Renal cortical epithelial cell (primary cell): ENCODE measurements at places on chromosomes 11 and 22. TPM values are rescaled to one million over a fixed set of nuclear protein-coding genes. Genes with fewer than 3 reads are reported as not detected.

Gene HEPN1
- not detected in 2 replicates for total RNA-seq

Gene GAL3ST3
- total RNA-seq, result 0.87 and 1.8 TPM in 2 replicates

Gene IGLL1
- total RNA-seq, result not detected in 2 replicates

Gene MOGAT2
- total RNA-seq, result not detected in 2 replicates

Gene SYT8
- 0.05 TPM in 1 of 2 replicates, not detected in the other for total RNA-seq

- no peak for DNase-seq
These were observed 1.3 kb downstream of the PACS1 start for GRCh38 chr11:66071381-66071801.

Gene C11orf87
- not detected in 2 replicates for total RNA-seq

- DNase-seq, result no peak
These were observed 7.3 kb downstream of the CABP7 start for GRCh38 chr22:29727131-29727523.

- no peak for DNase-seq
These were observed 697.1 kb upstream of the FAT3 start for GRCh38 chr11:91527380-91528030.

DNA sequence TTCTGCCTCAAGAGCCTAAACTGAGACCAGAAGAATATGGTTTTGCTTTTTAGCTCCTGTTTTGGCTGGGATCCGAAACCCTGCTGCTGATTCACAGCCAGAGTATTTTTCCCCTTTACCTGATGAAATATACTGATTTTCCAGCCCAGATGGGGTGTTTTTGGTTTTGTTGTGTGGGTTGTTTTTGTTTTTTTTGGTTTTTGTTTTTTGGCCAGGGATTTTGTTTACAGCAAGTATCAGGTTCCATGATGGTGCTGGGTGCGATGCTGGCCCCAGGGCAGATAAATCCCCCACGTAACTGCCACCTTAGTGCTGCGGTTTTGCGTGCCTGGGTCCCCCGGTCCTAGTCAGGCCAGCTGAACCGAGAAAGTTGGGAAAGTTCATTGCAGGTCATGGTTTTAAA lies 103.7 kb downstream of the ZBTB16 start:
- peak; percentile 88 for DNase-seq

Gene C22orf23
- total RNA-seq, result 0.05 TPM in 1 of 2 replicates, not detected in the other

DNA sequence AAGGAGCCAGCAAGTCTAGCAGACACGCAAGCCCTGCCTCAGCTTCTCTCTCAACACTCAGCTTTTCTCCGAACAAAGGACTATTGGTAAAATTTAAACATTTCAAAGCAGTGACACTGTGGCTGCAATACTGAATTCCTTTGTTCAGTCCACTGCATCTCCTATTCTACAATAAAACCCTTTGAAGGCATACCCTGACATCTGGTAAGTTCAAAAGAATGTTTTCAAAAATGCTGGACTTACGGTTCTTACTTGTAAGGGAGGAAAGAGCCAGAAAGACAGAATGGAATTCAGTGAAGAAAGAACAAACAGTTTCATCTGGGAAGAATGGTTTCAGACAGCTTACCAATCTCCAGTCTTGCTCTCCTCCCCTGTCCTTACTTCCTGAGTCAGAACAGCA lies 12.7 kb upstream of the OR8K1 start:
- DNase-seq, result no peak

GRCh38 chr11:56910046-56910773 lies 78.5 kb upstream of the OR5AK2 start:
- DNase-seq, result no peak

DNA sequence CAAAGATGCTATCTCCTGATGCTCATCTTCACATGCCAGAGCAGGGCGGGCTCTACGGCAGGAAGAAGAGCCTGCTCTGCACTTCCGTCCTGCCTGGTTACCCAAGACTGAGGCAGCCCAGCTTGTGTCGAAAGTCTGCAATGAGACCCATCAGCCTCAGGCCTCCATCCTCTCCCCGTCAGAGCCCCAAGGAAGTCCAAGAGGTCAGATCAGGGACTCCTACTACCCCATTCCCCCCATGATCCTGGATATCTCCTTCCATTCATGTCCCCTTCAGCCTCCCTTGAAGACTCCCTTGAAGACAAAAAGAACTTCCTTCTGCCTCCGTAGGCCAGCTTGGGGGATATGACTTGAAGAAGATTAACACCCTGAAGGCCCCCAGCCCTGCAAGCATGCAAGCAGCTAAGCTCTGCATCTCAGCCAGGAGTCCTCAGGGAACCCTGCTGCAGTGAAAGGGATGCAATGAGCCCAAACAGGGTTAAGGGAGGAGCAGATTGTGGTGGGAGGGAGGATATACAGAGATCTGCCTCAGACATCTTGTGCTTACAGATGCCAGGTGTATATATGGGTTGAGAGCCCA lies 85.6 kb downstream of the TRIM29 start:
- no peak for DNase-seq

Gene LMF2
- total RNA-seq, result 26.6 and 48.4 TPM in 2 replicates

Gene DGAT2
- 1.7 and 3.7 TPM in 2 replicates for total RNA-seq

Gene SLC35F2
- total RNA-seq, result 69.4 and 95.3 TPM in 2 replicates

- no peak for DNase-seq
These were observed 689.4 kb downstream of the JRKL start for GRCh38 chr11:97079244-97079643.

GRCh38 chr11:102006835-102007566 lies 40.2 kb upstream of the CFAP300 start:
- DNase-seq, result peak; percentile 22

GRCh38 chr11:95252586-95252985 lies 21.6 kb upstream of the SESN3 start:
- DNase-seq, result no peak

Gene ANKK1
- 0.15 TPM in 1 of 2 replicates, not detected in the other for total RNA-seq

DNA sequence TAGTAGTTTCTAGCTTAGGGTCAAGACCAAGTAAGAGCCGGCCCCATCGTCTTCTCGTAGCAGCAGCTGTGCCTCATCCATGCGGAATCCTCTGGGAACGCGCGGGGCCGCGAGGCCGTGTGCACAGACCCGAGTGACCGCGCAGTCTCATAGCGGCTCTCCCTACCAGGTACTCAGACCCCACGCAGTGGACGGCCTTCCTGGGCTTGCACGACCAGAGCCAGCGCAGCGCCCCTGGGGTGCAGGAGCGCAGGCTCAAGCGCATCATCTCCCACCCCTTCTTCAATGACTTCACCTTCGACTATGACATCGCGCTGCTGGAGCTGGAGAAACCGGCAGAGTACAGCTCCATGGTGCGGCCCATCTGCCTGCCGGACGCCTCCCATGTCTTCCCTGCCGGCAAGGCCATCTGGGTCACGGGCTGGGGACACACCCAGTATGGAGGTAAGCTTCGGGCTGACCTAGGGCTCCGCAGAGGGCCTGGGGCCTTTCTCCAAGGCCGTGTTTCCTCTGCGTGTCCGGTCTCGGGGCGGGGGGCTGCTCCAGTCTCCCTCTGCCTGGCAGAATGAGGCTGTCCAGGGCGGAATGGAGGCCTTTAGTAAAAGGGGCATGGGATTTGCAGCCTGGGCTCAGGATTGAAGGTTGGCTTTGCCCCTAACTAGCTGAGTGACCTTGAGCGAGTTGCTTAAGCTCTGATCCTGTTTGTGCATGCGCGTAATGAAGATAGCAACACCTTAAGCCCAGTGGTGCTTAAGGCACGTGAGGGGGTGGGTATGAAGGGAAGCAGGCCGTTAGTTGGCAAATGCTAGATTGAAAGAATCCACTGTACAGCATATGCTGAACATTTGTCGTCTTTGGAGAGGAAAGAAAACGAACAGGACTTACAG lies 48.9 kb downstream of the ST14 start:
- DNase-seq, result no peak

DNA sequence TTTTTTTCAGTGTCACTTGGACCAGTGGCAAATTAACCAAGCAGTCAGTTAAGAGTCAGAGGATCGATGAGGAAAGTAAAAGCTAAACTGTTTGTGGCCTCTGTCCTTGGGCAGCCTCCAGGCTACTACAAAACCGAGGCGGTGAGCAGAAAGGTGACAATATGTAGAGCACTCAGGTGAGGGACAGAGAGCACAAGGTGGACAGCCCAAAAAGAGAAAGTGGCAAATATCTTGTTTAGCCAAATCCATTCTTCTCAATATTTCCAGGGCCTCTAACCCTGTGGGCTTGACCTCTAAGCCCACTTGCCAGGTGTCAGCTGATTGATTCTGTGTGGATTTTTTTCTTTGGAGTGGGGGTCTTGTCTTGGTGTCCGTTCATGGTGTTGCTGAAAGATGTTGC lies 4202.2 kb upstream of the OR11H1 start:
- DNase-seq, result no peak

DNA sequence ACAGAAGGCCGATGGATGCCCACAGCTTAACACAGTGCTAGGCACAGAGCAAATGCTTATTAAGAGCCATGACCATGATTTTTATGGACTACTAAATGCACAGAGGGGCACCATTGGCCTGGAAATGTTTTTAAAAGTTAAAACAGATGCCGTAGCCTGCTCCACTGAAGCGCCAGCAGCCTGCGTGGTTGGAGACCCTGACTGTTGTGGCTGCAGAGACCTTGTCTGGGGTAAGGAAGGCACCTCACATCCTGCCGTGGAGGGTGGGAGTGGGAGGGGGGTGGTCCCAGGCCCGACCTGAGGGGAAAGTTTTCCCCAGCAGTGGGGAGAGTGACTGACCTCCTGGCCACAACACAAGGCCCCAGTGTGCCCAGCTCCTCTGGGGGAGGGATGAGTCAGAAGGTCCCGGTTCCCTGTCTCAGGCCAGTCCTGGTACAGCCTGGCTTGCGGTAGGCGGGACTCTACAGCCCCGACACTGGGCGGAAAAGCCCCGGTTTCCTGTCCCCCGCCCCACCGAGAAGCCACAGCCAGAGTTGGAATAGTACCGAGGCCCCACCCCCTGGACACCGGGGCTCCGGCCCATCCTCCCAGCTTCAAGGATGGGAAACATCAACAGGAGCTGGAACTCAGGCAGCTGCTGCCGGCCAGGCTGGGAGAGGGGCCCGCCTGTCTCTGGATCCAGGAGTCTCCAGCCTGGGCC lies 7.0 kb downstream of the CHST1 start:
- DNase-seq, result peak; percentile 13

Gene XBP1
- total RNA-seq, result 156 and 197 TPM in 2 replicates

GRCh38 chr22:22431271-22432220 lies 77.0 kb downstream of the ZNF280B start:
- peak; percentile 31 for DNase-seq

GRCh38 chr22:29208879-29209623 lies 3.4 kb downstream of the EMID1 start:
- DNase-seq, result no peak

Gene RAG1
- total RNA-seq, result 2.6 and 3.7 TPM in 2 replicates

DNA sequence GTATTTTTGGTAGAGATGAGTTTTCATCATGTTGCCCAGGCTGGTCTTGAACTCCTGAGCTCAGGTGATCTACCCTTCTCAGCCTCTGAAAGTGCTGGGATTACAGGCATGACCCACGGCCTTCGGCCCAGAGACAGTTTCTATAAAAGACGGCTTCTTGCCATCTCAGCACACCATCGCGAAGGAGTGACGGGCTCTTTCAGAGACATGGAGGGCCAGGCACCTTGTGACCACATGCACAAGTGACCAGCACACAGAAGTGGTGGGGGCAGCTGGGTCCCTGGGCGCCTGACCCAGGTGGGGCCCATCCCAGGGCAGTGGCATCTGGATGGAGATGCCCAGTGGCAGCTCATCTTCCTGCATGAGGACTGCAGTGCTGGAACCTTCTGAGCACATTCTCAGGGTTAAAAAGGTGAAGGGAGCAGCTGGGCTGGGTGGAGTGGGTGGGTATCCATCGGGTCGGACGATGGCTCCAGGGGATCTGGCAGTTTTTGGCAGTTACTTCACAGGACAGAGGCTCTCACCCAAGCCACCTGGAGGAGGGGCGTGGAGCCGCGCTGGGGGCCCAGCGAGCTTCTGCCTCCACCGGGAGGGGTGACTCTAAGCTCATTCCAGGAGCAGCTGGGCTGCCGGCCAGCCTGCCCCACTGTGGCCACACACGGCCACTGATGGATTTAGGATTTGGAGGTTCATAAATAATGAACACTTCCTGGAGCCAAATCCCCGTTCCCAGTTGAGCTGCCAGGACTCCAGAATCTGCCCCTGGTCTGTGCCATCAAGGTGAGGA lies 373.0 kb downstream of the CTTN start:
- DNase-seq, result no peak

DNA sequence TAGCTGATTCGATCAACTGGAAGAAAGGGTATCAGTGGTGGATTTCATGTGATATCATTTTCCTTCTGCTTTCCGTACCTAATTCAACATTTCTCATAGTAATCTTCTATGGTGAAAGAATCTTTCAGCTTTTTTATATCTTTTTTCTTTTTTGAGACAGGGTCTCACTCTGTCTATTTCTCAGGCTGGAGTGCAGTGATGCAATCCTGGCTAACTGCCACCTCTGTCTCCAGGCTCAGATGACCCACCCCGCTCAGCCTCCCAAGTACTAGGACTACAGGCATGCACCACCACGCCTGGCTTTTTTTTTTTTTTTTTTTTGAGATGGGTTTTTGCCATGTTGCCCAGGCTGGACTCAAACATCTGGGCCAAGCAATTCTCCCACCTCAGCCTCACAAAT lies 18.6 kb upstream of the CHORDC1 start:
- no peak for DNase-seq

Gene FAR1
- 41.0 and 81.3 TPM in 2 replicates for total RNA-seq

- no peak for DNase-seq
These were observed 36.7 kb upstream of the PDGFD start for GRCh38 chr11:104200688-104201087.

- no peak for DNase-seq
These were observed 15.9 kb downstream of the UBASH3B start for GRCh38 chr11:122671400-122671891.

DNA sequence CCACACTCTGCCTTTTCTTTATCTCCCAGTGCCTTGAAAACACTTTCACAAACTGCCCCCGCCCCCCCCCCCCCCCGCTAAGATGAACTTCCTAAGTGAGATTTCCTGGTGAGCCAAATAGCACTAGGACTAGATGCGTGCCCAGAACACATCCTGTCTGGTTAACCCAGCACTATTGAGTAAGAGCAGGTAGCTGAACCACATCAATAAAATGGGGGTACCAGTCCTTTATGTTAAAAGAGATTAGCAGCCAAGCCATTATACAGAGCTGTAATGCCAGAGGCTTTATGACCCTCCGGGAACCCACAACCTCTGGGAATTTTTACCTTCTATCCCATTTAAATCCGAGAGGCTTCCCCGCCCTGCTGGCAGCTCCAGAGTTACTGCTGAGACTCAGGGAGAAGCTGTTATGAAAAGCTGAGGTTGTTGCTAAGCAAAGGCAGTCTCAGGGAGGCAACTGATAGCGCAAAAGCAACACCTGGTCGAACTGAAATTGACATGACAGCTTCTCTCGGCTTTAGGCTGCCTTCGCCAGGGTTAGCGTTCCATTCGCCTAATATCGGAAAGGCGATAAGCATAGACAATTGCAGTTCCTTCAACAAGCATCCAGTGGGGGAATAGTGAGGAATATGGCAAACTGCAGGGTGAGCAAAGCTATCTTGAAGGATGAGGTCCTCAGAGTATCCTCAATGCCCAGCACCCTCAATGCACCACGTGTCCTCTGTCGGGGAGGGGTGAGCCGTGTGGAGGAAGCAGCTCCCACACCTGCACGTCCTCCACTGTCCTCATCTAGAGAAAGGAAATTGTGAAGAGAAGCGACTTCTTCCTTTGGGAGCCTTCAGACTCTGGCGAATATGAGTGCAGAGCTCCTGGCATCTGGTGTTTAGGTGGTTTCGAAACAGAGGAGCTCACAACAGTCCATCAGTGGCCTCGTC lies 977.0 kb downstream of the NTM start:
- DNase-seq, result no peak

- no peak for DNase-seq
These were observed 12.1 kb downstream of the SPON1 start for GRCh38 chr11:13974631-13975030.

- peak; percentile 43 for DNase-seq
These were observed 2093.5 kb downstream of the LRRC4C start for GRCh38 chr11:39365809-39366436.

Gene POGLUT3
- total RNA-seq, result 10.6 and 11.7 TPM in 2 replicates

Gene OR52W1
- total RNA-seq, result not detected in 2 replicates
